Activated T-cell treated with anti-CD3 and anti-CD28 coated beads, Interleukin-2, amount 50 U/mL, for 24 hours (primary cell): ENCODE measurements at places on chromosomes 5 and 9.

DNA sequence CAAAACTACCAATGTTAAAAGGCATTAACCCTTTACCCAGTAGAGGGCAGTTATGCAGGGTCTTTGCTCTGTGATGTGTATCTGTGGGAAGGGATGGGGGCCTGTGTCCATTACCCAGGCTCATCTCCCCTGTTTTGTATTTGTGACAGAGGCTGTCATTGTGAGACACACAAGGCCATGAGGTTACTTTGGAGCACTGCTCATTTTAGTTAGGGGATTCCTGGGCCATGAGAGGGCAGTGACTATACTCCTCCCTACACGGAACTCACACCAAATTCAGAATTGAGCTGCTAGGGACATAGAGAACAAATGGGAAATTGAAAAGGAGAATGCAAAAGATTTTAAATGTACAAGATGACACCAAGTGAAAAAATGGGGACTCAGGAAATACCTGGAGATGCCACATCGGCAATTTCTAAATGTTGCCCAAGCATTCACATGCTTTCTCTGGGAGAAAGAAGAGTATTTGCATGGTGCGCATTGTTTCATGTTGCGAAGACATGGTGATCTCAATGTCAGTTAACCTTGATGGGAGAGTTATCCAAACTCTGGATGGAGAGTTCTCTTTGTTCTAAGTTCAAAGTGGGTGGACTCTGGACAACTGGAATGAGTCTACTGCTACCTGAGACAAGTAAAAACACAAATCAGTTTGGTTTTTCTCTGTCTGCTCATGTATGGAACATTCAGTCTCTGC is 32.5 kb downstream of the C9orf152 start:
- DNase-seq, result no peak

- DNase-seq, result no peak
Observed at GRCh38 chr5:169169783-169170182, 131.2 kb downstream of the SLIT3 start.

GRCh38 chr5:66122379-66123034 is 21.6 kb upstream of the SREK1 start:
- no peak for DNase-seq

DNA sequence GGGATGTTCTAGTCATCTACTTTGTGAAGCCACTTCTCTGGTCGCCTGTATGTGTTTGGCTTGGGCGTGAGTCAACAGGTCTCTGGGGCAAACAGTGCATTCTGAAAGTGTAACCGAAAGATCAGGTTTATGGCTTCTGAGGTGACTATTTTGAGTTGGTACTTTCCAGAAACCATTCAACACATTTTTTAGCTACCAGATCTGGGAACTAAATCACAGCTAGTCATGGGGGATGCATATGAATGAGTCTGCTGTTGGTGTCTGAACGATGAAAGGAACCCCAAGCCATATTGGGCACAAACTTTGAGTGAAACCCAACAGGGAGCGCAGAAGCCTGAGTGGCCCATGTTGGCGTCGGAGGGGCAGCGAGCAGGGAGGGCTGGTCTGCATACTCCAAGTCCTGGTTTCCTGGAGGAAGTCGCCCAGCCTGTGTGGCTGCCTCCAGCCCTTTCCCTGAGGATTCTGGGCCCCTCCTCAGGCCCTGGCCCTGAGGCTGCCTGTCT is 35.3 kb downstream of the UBE2QL1 start:
- no peak for DNase-seq

DNA sequence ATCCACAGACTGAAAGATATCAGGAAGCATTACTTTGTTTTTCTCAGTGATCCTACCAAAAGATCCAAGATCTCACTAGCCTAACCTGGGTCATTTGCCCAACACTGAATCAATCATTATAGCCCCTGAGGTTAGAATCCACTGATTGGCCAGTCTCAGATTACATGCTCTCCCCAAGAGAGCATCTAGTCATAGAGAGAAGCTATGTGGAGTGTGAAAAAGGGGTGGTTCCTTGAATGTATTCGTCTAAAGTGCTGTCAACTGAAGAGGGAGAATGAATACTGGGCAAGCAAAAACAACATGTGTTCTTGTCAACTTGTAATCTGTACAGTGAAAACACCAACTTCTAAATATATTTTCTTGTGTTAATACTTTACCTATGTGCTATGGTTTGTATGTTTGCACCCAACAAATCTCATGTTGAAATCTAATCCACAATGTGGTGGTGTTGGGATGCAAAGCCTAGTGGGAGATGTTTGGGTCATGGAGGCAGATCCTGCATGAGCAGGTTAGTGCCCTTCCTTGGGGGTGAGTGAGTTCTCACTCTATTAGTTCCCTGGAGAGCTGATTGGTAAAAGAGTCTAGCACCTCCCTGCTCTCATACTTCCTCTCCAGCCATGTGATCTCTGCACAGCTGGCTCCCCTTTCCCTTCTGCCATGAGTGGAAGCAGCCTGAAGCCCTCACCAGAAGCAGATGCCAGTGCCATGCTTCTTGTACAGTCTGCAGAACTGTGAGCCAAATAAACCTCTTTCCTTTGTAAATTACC is 60.3 kb upstream of the PJA2 start:
- no peak for DNase-seq

GRCh38 chr5:140627972-140628371 is 5.0 kb downstream of the CD14 start:
- DNase-seq, result no peak

- DNase-seq, result no peak
Observed at GRCh38 chr5:314676-315487, 6.6 kb upstream of the AHRR start.

GRCh38 chr5:82351754-82352145 is 73.6 kb upstream of the RPS23 start:
- no peak for DNase-seq

GRCh38 chr9:124254261-124254682 is 3.5 kb upstream of the NEK6 start:
- DNase-seq, result peak; percentile 57

- no peak for DNase-seq
Observed at GRCh38 chr9:130196643-130197042, 24.4 kb downstream of the NCS1 start.

GRCh38 chr5:38923661-38924451 is 78.0 kb downstream of the OSMR start:
- DNase-seq, result no peak

DNA sequence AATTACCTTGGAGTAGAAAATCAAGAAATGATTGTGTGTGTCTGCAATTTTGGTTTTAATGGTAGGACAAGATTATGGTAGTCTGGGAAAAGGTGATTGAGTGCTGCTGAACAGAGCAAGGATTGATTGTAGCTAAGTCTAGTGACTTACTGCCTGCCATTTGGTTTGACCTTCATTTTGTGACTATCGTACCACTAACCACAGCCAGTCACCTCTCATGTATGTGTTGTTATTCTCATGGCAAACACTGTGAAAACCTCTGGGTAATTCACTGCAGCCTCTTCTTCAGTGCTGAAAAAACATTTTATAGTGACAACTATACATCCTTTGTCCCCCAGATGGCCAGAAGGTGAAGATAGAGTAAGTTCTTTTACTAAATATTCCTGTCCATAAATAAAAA is 37.5 kb downstream of the CTNNA1 start:
- DNase-seq, result no peak

DNA sequence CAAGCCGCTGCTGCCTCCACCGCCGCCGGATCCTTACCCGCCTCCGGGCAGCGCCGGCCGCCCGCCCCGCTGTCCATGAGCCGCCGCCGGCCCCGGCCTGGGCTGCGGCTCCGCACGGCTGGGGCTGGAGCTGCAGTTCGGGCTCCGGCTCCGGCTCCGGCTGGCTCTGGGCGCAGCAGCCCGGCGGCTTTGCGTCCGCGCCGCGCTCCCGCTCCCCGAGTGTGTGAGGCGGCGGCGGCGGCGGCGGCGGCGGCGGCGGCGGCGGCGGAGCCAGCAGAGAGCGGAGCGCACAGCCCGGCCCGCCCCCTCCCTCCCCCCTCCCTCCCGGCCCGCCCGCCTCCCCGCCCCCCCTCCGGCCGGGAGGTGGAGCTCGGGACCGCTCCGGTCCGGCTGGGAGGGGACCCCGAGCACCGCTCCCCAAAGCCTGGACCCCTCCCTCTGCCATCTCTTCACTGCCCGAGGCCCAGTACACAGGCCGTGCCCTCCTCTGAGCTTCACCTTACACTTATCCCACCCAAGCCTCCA is at the start of gene PCDH1:
TSS of gene PCDH1 (minus strand) at position 225 of the 525 bp plus-strand sequence. CDS start at position 77, 148 bp downstream.
- DNase-seq, result peak; percentile 54

- peak; percentile 31 for DNase-seq
Observed at GRCh38 chr5:80198399-80198798, 57.4 kb downstream of the SERINC5 start.

- DNase-seq, result no peak
Observed at GRCh38 chr5:17233488-17233887, 16.1 kb downstream of the BASP1 start.

- no peak for DNase-seq
Observed at GRCh38 chr9:78821126-78821822, 524.3 kb downstream of the PSAT1 start.

- no peak for DNase-seq
Observed at GRCh38 chr5:127006744-127007143, 23.6 kb downstream of the MARCHF3 start.

- no peak for DNase-seq
Observed at GRCh38 chr9:23543419-23543818, 282.6 kb downstream of the ELAVL2 start.

DNA sequence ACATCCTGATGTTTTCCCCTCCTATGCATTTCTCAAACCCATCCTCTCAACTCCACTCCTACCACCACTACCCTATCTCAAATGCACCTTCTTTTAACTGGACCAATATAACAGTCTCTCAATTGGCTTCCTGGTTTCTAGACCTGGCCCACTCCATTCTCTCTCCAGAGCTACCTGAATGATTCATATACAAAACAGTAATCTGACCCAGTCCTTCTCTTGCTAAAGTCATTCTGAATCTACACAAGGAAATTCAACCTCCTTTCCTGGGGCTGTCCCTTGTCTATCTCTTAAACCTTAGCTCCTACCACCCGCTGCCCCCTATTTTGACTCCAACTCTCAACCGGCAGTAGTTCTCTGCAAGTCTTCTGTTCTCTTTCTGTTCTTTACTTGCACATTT is 97.2 kb downstream of the PCSK1 start:
- DNase-seq, result no peak

DNA sequence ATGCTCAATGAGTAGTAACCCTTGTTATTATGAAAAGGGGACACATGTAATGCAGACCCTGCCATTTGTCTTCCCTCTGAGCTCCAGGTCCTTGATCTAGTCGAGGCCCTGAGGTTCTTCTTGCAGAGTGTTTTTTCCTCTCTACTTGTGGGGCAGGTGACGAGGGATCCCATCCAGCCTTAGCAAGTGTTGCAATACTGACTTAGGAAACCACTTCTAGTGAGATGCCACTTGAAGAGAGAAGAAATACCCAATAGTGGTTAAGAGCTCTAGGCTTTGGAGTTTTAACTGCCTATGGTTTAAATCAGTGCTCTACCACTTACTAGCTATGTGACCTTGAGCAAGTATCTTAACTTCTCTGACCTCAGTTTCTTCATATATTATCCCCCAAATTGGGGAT is 10.2 kb downstream of the PPARGC1B start:
- no peak for DNase-seq

DNA sequence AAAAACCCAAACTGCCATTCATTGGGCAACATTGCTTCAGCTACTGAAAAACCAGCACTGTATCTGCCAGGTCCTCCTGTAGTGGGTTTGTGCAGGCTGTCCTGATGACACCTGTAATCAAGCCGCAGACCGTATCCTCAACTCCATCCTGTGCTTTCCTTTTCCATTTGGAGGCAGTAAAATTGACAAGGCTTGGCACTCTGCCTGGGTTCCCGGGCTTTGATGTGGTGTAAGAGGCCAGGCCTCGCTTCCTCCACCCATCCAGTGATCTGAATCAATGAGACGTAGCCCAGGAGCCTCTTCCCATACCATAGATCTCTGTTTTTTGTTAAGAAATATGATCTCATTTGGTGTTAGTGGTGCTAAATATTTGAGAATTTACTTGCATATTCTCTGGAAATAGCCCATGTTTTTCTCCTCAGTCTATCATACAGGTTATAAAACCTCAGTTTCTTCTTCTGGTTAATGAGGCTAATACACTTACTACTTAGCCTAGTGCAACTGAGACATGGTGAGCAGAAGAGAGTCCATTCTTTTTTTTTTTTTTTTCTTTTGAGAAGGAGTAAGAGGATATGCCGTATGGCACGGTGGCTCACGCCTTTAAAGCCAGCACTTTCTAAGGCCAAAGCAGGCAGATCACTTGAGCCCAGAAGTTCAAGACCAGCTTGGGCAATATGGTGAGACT is 34.8 kb downstream of the LSM11 start:
- no peak for DNase-seq

GRCh38 chr5:122291000-122291901 is 20.8 kb upstream of the SNCAIP start:
- no peak for DNase-seq

DNA sequence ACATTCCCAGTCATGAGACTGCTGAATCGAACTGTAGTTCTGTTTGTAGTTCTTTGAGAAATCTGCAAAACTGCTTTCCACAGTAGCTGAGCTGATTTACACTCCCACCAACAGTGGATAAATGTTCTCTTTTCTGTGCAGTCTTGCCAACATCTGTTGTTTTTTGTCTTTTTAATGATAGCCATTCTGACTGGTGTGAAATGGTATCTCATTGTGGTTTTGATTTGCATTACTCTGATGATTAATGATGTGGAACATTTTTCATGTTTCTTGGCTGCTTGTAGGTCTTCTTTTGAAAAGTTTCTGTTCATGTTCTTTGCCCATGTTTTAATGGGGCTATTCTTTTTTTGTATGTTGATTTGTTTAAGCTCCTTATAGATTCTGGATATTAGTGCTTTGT is 187.3 kb upstream of the TLE4 start:
- DNase-seq, result no peak

GRCh38 chr9:136142414-136142796 is 23.7 kb upstream of the TMEM250 start:
- DNase-seq, result no peak

DNA sequence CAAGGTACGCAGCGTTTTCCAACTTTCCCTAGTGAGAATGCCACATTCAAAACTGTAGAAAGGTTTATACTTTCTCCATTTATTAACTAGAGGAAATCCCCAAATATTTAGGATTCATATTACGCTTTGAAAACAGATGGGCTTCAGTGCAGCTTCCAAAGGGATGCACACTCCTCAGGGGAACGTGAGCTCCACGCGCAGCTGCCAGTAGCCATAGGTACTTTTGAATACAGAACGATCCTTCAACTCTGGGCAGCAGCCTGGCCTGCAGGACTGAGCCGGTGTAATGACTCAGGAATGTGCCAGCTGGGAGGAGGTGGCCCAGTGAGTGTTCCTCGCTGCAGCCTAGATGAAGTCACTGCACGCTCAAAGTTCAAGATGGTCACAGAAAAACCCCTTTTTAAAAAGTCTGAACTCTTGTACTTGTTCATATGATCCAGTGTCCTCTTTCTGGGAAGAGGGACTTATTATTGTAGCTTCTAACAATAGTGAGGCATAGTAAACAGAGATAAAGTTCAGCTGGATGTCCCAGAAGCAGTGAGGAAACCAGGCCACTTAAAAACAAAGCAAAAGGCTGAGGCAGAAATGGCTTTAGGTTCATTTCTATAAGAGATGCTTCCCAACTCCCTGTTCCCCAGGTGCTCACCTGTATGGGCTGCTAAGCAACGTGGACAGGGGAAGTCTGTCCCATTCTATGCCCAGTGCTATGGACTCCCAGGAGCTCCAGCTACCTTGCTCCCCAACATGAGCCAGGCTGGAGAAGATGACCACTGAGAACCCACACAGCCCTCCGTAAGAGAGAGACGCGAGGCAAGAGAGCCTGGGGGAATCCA is 130.0 kb downstream of the LHFPL2 start:
- DNase-seq, result no peak
